ENCODE measurements at places on chromosomes 12 and 14.

GRCh38 chr12:76270657-76271358 lies 77.4 kb downstream of the BBS10 start:
- no peak for DNase-seq

- no peak for DNase-seq
These were observed 412.8 kb upstream of the MGAT4C start for GRCh38 chr12:86669010-86669409.

DNA sequence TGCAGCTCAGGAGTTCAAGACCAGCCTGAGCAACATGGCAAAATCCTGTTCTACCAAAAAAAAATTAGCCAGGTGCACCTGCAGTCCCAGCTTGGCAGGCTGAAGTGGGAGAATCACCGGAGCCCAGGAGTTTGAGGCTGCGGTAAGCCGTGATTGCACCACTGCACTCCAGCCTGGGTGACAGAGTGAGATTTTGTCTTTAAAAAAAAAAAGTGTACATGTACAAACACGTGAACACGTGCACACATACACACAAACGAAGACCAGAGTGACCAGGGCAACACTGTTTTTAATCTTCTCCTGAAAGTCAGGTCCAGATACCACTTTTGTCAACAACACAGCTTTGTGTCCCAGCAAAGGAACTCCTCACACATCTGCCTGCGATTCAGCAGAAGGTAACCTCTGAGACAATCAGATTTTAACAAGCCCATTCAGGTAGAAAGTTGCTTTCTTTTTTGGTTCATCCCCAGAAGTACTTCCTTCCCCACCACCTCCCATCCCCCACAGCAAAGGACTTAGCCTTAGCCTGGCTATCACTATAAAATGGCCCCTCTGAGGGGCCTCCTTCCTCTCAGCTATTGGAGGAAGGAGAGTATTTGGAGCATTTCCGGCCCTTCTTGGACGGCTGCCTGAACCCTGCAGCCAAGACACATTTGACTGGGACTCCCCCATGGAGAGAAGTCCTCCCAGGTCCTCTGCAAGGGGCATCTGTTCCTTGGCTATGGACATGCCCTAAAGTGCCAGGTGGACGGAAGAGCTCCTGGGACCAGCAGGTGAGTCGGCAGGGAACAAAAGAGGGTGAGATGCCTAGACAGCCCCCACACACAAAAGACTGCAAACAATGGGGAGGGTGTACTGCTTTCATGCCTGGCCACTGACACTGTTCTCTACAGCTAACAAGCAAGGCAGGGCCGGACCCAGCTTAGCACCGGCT lies 9.8 kb downstream of the CTDSP2 start:
- peak; percentile 40 for DNase-seq

GRCh38 chr12:93438266-93439050 lies 3.3 kb downstream of the UBE2N start:
- no peak for DNase-seq

GRCh38 chr12:63151623-63152320 lies 771 bp upstream of the AVPR1A start:
- no peak for DNase-seq

DNA sequence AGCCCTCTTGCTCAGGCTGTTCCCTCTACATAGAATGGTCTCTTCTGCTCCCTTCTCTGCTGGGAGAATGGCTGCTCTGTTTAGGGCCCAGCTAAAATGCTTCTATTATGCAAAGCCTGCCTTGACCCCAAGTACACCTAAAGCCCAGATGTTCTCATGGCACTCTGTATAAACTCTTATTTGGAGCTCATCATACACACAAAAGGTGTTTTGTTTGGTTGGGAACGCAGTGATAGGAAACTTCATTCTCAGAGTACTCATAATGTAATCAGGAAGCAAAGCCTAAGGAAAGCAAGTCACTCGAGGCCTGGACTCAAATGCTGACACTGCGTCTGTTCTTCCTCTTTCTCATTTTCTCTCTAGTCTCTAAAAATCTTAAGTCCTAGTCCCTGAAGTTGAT lies 38.2 kb upstream of the SYCP3 start:
- DNase-seq, result no peak

- no peak for DNase-seq
These were observed 90.6 kb upstream of the SLCO1C1 start for GRCh38 chr12:20604408-20605067.

DNA sequence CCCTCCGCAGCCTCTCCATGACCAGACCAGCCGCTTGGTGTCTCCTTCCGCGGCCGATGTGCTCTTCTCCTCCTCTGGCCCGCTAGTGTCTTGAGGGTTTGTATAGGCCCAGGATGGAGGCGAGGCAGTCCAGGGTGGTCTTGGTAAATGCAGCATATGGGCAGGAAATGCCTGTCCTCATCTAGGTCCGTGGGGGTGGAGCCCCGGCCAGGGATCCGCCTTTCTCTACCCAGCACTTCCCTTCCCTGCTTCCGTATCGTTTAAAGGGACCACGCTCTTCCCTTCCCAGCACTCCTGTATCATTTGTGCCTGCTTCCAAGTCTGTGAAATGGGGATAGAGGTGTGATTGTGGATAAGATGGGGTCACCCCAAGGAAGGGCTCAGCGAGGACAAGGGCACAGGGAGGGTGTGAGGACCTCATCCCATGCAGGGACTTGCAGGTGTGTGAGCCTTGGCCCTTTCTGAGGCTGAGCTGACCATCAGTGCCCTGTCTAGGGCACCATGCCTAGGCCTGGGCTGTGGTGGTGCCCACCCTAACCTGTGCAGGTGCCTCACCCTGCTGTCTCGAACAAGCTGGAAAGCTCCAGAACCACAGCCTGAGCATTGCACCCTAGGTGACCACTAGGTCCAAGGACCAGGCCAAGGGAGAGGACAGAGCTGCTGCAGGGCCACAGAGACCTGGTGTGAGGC lies 326.8 kb upstream of the RTL1 start:
- no peak for DNase-seq

- no peak for DNase-seq
These were observed 2.4 kb downstream of the CCDC63 start for GRCh38 chr12:110849221-110849620.

DNA sequence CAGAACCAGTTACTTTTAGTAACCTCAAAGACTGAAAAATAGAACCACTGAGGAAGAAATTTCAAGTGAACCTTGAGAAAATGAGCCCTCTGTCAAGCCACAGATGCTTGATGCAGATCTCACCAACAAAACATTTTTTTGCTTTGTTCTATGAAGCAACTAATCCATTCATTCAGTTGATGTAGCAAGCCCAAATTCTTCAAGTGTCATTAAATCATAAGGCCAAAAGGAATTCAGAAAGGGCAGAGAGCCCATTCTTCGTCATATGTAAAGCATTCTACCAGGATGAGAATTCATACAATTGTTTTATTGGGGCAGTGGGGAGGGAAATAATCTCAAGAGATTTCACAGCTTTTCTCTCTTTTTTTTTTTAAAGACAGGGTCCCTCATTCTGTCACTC lies 218.0 kb upstream of the RGS6 start:
- DNase-seq, result no peak

- DNase-seq, result no peak
These were observed 16.9 kb downstream of the MMP17 start for GRCh38 chr12:131845121-131845520.

DNA sequence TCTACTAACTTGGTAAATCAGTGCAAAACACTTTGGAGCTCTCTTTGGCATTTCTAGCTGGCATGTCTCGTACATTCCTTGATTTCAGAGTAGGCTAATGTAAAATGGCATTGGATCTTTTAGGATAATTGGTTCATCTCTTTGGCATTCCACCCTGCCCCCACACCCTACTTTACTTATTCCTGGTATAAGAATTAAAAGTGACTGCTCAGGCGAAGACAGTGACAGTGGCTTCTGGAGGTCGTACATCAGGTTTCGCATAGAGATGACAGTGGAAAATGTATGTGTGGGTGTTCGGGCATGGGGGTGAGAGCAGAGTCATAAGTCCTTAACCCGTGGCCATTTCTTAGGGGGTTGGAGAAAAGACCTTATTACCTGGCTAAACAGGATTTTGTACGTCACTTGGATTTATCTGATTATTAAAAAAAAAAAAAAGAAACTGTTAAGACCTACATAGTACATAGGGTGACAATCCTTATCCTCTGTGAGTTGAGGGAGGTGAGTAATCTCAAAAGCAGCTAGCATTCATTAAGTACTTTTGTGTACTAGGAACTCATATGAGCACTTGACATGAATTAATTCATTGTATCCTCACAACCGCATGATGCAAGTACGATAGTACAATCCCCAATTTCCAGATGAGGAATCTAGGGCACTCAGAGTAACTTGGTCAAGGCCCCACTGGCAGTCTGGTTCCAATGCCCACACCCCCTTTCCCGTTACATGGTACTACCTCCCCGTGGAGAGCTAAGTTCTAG lies 22.4 kb upstream of the KCNK13 start:
- no peak for DNase-seq

DNA sequence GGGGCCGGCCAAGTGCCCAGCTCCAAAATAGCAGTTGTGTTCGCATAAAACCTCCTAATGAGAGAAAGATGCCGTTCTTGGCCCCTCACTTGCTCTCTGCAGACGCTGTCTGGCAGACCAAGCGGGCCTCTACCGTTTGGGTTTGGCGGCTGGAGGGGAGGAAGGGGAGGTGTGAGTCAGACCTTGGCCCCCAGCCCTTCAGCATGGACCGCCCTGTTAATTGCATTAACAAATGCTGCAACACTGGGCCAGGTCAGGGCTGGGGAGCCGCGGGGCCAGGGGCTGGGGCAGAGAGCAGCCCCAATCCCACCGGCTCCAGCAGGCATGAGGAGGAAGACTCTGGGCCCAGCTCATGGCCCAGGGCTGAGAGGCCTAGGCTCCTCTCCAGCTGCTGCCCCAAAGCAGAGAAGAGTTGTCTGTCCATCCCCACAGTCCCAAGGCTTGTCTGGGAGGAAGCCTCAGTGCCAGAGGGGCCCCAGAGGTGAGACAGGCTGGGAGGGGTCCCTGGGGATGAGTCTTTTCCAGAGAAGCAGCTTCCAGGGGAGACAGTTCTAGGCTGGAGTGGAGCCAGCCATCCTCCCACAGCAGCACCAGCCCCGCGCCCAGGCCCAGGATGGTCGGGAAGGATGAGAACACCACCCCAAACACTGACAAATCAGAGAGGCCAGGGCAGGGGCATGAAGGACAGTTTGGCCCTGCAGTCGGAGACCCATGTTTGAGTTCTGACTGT lies 16.9 kb downstream of the LTBP2 start:
- peak; percentile 40 for DNase-seq

DNA sequence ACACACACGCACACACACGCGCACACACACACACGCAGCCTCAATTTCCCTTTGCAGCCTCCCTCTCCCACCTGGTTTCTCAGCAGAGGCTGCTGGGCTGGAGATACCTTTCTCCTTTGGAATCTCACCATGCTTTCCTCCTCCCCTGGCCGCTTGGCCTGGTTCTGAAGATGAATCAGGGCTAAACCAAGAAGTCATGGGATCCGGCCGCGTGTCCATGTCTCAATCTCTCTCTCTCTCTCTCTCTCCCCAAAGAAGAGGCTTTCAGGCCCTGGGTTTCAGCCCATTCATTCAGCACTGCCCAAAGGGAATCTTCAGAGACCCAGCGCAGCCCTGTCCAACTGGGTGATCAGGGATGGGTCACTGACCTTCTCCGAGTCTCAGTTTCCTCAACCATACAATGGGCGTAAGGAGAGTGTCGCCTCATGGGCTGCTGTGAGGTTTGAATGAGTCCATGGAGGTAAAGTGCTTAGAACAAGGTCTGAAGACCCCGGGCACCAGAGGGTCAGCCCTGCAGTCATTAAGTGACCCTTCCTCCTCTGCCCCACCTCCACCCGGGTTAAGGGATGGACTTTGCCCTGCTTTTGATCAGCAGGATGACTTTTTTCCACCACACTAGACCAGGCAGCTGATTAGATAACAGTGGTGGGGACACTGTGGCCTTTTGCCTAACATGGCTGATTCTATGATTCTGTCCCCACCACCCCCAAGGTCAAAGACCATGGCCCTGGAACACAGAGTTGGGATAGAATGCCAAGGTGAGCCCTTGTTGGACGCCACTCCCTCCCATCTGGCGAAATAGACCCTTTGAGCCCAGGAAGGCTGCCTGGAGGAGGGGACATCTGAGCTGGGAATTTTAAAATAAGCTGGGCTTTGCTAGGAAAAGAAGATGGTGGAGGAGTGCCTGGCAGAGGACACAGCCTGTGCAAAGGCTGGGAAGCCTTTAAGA lies 42.1 kb downstream of the SCARB1 start:
- DNase-seq, result no peak

GRCh38 chr12:3365463-3366411 lies 125.3 kb upstream of the PRMT8 start:
- DNase-seq, result peak; percentile 6

GRCh38 chr12:39763071-39763889 lies 143.7 kb upstream of the ABCD2 start:
- DNase-seq, result no peak

- peak; percentile 60 for DNase-seq
These were observed 40.0 kb upstream of the PNMA1 start for GRCh38 chr14:73753887-73754795.

- no peak for DNase-seq
These were observed 5.2 kb downstream of the MPHOSPH9 start for GRCh38 chr12:123227581-123228258.

GRCh38 chr12:11508699-11509098 lies 113.3 kb upstream of the PRB2 start:
- no peak for DNase-seq

DNA sequence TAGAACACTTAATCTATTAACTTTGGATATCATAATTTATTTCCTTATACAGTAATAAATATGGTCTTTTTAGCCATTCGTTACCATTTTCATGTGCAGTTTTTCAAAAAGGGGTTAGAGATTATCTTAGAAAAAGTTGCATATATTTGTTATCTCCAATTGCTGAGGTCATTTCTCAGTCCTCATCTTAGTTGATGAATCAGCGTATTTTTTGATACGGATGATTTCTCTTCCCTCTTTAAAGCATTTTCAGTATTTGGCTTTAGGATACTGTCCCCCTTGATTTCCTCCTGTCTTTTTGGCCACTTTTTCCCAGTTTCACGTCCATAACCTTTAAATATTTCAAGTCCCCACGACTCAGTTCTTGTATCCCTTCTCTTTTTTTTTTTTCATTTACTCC lies 21.8 kb downstream of the DNAL1 start:
- no peak for DNase-seq

DNA sequence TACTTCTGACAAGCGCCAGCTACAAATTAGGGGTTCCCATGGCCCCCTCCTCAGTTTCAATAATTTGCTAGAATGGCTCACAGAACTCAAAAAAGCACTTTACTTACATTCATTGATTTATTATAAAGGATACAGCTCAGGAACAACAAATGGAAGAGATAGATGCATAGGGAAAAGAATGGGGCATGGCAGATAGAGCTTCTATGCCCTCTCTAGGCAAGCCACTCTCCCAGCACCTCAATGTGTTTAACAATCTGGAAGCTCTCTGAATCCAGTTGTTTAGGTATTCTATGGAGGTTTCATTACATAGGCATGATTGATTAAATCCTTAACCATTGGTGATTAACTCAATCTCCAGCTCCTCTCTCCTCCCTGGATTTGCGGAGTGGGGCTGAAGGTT lies 184.5 kb upstream of the DAAM1 start:
- no peak for DNase-seq

DNA sequence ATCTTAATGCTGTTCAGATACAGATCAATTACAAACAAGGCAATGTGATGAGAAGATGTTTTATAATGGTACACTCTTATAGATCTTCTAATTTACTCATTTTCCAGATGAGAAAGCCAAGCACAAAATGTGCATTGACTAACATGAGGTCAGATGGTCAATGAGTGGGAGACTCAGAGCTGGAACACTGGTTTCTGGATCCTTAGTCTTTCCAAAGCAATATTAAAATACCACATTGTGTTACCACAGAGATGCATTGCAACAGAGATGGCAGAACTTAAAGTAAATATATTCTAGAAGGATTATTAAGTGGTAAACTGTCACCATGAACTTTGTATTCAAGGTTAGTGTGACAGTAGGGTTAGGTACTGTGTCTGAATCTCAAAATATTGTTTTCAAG lies 113.6 kb downstream of the SLC15A5 start:
- no peak for DNase-seq

GRCh38 chr12:104350211-104351056 lies 46.9 kb downstream of the EID3 start:
- no peak for DNase-seq

Measured in caudate nucleus (tissue), 63 donors.